ENCODE measurements at places on chromosomes 12 and 14. TPM values are rescaled to one million over a fixed set of nuclear protein-coding genes. Genes with fewer than 3 reads are reported as not detected.

DNA sequence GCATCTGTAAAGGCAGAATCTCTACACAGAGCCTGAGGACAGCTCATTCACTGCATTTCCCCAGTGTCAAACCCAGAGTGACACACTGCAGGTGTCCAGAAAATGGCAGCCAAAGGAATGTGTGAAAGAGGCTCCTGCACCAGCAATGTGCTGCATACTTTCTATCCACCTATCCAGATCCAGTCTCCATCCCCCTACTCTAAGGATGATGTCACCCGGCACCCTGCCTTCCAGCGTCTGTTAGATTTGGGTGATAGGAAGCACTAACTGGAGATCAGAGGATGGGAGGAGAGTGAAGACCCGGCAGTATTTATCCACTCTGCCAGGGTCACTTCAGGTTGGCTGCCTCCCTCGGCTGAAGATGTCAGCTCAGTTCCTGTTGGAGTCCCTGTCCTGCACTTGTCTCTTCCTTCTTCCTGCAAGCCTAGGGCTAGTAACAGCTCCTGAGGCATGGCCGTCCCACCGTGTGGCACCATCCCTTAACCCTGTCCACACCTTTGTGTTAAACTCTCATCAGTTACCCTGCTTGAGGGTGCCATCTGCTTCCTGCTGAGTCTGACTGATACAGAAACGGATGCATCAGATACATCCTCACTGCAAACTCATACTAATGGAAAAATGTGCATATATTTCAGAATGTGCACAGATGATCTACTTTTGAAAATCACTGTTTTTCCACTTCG is 13.0 kb upstream of the GPR68 start:
- no peak overlapping the region for H3K27ac ChIP-seq
- H3K4me1 ChIP-seq: peaks cover 12% of the 10 kb centered on the region
- no peaks in the 10 kb centered on the region for H3K27me3 ChIP-seq
- H3K36me3 ChIP-seq: no peaks in the 10 kb centered on the region
- no peak for DNase-seq
- H3K4me3 ChIP-seq: no peak overlapping the region

Gene SLC4A8
- 1.6 TPM for total RNA-seq

Gene RIMBP2
- total RNA-seq: 27.4 TPM

DNA sequence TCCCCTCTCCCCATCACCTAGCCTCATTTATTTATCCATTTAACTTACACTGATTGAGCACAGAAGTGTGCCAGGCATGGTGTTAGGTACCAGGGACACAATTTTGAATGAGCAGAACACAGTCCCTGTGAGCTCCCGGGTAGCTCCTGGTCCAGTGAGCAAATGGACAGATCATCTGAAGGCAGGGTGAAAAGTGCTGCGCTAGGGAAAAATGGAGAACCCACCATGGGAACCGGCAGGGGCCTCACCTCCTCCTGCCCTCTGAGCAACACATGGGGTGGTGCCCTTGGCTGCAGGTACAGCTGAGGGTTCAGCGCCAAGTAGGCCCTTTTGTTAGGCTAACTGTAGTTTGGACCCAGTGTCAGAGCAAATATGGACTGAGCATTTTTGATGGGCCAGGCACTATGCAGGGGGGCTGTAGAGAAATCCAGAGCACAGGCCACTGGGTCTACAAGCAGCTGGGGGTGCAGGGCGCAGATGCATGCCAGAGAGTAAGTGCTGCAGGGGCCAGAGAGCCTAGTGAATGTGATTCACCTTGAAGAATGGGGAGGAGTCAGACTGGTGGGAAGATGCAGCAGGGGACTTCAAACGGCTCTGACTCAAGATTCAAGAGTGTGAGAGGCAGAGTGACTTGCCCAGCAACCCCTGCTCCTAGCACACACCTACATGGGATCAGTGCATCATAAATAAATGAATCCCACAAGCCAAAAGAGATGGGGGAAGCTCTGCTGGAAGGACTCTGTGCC is 28.2 kb downstream of the LTBP2 start:
- H3K27me3 ChIP-seq: no peaks in the 10 kb centered on the region
- H3K4me3 ChIP-seq: no peak overlapping the region
- H3K27ac ChIP-seq: no peak overlapping the region
- H3K4me1 ChIP-seq: peaks cover 21% of the 10 kb centered on the region

GRCh38 chr14:69979882-69980281 is 100.7 kb downstream of the SMOC1 start:
- no peak overlapping the region for H3K4me3 ChIP-seq
- no peaks in the 10 kb centered on the region for H3K36me3 ChIP-seq
- DNase-seq: no peak
- peaks cover 28% of the 10 kb centered on the region for H3K4me1 ChIP-seq
- H3K27me3 ChIP-seq: no peaks in the 10 kb centered on the region
- peak overlapping the region; percentile 61 for H3K27ac ChIP-seq

Gene CEP170B
- total RNA-seq: 23.6 TPM

DNA sequence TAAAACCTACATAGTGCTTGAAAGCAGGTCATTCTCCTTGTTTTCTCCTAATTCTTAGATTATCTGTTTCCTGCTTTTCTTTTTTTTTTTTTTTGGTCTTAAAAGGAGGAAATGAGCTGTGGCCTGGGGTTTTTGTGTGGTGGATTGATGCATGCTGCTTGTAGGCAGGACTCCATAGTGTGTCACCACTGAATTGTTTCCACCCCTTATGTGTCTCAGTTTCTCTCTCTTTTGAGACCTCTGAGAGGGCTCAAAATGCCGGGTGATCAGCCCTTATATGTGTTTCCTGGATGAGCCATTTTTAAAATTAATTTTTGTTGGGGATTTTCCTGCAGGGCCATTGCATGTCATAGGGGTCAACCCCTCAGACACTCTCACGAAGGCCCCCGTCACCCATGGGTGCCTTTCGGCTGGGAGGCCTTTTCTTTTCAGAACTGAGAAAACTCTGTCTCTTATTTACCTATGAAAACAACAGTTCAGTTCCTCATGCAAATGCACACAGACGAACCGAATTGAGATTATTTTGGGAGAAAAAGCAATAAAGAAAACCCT is 32.0 kb upstream of the LRRK2 start:
- no peaks in the 10 kb centered on the region for H3K4me1 ChIP-seq
- no peak overlapping the region for H3K27ac ChIP-seq
- H3K27me3 ChIP-seq: no peaks in the 10 kb centered on the region
- H3K4me3 ChIP-seq: no peak overlapping the region
- no peak for DNase-seq

- no peaks in the 10 kb centered on the region for H3K36me3 ChIP-seq
- H3K4me3 ChIP-seq: no peak overlapping the region
- no peaks in the 10 kb centered on the region for H3K27me3 ChIP-seq
- H3K4me1 ChIP-seq: peaks cover 11% of the 10 kb centered on the region
Measured at GRCh38 chr12:108766294-108766693, 35.0 kb upstream of the CORO1C start.

All from body of pancreas (tissue), 4 donors.